Pancreas (tissue), 10 donors: ENCODE measurements at places on chromosomes 12 and 14. TPM values are rescaled to one million over a fixed set of nuclear protein-coding genes. Genes with fewer than 3 reads are reported as not detected.

DNA sequence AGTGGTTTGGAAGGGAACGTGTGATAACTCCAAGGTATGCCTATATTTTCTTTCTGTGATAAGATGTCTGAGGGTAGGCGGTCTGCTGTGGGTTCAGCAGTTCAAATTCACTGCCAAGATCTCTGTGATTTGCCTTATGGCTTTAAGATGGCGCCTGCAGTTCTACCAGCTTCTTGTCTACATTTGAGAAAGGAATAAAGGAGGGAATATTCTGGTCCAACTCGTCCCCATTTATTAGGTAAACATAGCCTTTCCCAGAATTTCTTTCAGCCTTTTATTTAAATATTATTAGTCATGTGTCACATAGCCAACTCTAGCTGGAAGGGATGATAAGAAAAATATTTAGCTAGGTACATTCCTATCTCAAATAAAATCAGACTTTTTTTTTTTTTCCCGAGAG, 48.8 kb downstream of the KCNJ8 start:
- DNase-seq = no peak

DNA sequence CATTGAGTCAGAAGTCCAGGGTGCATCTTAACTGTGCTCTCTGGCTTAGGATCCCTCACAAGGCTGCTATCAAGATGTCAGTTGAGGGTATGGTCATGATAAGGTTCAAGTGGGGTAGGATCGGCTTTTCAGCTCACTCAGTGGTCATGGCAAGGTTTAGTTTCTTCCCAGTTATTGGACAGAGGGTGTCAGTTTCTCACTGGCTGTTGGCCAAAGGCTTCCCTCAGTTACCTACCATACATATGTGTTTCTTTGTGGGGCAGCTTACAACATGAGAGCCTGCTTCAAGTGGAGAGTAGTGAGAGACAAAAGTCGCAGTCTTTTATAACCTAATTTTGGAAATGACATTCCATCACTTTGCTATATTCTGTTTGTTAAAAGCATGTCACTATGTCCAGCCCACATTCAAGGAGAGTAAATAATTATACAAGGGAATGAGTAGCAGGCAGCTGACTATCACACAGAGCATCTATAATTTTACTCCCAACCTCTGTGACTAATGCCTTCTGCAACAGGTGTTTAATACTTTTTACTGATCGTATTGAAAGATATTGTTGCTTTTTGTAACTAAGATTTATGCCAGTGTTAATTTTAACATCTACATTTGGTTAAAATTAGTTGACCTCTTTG, 572.8 kb upstream of the FBXO33 start:
- no peak for DNase-seq

- DNase-seq = no peak
Observed at GRCh38 chr14:22427771-22428231, 161.2 kb downstream of the DAD1 start.

DNA sequence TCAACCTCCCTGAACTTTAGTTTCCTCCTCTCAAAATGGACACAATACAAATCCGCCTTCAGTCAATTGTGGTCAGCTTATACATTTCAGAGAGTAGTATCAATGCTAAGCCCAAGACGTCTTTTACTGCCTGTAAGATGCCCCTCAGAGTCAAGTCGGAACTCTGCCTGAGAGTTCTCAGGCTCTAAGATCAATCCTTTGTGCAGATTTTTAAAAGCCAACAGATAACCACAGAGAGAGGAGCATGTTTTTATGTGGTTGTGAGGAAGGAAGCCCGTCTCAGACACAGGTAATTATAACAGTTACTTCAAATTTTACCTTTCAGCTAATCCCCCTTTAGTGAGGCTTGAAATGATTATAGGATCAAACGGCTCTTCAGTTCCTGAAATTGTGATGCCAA, 91.6 kb downstream of the HELB start:
- DNase-seq = no peak

The FLVCR2 gene
- 1.9 TPM for total RNA-seq

DNA sequence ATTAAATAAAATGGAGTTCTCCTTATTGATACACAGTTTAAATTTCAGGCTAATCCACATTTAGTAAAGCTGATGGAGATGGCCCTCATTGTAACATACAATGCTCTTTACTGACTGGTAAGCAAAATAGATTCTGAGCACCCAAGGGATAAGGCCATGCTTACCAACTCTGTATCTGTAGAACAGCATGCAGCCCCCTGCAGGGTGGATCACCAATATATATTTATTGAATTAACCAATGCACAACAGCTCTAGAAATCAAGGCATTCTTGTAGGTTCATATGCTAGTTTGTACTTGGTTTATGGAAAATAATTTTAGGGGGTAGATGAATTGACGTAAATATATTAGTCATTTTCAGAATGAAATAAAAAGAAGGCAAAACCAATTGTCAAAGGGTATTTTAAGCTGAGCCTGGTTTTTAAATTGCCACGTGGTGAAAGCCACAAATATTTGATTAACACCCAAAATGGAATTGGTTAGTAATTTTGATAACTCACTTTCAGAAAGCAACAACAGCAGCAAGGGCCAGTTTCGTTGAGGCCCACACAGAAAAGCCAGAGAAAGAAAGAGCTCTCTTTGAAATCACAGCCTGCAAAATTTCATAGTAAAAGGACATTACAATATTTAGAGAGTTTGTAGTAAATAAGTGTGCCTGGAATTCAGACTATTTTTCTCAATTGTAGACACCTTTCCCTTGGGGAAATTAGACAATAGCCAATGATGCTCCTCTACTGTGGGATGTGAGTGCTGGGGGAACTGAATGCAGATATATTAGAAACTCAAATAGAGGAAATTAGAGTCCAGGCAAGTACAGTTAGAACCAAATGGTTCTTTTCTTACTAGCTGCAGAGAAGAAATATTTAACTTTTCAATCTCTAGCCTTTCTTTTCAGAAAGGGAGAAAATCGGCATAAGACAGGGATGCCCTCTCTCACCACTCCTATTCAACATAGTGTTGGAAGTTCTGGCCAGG, 216.2 kb upstream of the ABCD2 start:
- DNase-seq = no peak

DNA sequence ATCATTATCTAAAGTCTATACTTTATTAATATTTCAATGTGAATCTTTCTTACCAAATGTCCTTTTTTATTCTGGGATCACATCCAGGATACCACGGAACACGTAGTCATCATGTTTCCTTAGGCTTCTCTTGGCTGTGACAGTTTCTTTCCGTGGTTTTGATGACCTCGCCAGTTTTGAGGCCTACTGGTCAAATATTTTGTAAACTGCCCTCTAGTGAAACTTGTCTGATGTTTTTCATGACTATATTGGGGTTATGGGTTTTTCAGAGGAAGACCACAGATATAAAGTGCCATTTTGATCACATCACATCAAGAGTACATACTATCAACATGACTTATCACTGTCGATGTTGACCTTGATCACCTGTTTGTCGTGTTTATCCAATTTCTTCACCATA, 14.1 kb upstream of the SERPINA6 start:
- no peak for DNase-seq

The PRPH gene
- total RNA-seq = 0.75 TPM

The HOXC12 gene
- not detected for total RNA-seq

The KDM5A gene
- 25.6 TPM for total RNA-seq

DNA sequence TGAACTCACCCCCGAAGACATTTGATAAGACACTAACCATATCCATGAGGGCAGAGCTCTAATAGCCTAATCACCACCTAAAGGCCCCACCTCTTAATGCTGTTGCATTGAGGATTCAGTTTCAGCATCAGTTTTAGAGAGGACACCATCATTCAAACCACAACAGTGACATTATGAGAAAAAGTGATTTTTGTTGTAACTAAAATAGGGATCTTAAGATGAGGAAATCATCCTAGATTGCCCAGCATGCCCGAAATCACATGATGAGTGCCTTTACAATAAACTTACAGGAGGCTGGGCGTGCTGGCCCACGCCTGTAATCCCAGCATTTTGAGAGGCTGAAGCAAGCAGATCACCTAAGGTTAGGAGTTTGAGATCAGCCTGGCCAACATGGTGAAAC, 9.7 kb upstream of the GLT1D1 start:
- DNase-seq = no peak

The ZC2HC1C gene
- 5.6 TPM for total RNA-seq

- DNase-seq = no peak
Observed at GRCh38 chr12:111197376-111197944, 171.4 kb downstream of the PHETA1 start.

GRCh38 chr14:105083926-105084685, 18.9 kb upstream of the GPR132 start:
- no peak for DNase-seq

GRCh38 chr14:43795600-43796228, 711.4 kb downstream of the FSCB start:
- DNase-seq = no peak

GRCh38 chr14:23439107-23439835, 3.8 kb upstream of the MYH7 start:
- no peak for DNase-seq

DNA sequence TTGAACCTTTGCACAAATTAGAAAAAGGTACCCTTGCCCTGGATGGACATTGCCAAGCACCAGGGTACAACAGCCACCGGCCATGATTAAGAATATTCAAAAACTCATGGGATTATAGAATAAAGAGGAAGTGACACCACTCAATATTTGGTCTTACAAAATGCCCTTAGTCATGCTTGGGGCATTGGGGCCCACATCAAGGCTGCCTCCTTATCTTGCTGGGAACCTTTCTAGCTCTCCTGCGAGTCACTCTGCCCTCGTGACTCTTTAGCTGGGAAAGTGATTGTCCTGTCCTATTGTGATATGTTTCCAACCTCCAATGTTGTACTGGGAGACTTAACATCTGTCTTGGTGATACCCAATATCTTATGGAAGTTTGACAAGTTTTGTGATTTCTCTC, 57.8 kb downstream of the GTF2A1 start:
- no peak for DNase-seq

DNA sequence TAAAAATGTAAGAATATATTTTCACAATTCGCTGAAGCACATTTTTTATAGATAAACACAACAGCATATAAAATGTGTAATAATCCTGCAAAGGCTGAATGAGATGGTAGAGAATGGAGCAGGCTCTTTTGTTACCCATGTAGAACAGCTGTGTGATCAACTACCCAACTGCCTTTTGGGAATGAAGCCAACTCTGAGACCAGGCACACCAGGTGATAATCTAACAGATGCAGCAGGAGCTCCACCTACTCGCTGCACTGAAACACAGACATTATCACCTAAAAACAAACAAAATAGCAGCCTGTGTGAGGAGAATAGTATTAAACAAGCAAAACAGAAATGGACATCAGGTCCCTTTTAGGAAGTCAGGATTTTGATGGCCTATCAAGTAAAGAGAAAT, 183.3 kb downstream of the CCDC59 start:
- no peak for DNase-seq

DNA sequence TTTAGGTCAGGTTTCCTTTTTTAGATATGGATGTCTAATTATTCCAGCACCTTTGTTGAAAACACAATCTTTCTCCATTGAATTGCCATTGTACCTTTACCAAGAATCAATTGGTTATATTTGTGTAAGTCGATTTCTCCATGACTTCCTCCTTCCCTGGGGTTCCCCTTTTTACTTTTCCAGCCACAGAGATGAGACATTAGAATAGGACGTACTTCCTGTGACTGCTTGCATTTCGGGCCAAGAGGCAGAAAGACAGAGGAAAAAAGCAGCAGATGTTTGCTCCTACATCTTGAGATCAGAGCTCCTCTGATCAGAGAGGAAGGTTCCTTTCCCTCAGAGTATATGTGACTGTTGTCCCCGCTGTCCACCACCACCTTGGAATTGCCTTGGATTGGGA, 453.7 kb upstream of the RGS6 start:
- no peak for DNase-seq

DNA sequence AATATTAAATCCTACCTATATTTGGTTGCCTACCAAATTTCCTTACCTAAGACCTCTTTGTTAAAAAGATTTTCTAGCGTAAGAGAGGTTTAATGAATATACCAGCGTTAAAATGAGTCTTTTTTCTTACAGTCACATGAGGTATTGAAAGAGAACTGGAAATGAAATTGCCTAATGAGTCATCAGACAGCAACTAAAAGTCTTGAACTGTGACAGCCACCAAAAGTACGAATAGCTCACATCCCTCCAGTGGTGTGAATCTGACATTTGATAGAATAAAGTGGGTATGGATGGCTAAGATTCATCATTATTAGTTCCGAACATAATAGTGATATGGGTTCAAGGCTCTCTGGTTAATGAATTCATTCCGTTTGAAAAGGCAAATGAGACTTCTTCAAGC, 1297.3 kb downstream of the AACS start:
- no peak for DNase-seq

GRCh38 chr12:75844049-75844770, 187.4 kb downstream of the PHLDA1 start:
- no peak for DNase-seq

GRCh38 chr12:43198608-43199007, 353.4 kb downstream of the ADAMTS20 start:
- no peak for DNase-seq

The OR4K2 gene
- total RNA-seq = not detected

- DNase-seq = no peak
Observed at GRCh38 chr12:89393551-89394121, 41.3 kb upstream of the DUSP6 start.

- no peak for DNase-seq
Observed at GRCh38 chr12:118271770-118272417, 100.8 kb downstream of the TAOK3 start.

GRCh38 chr14:63555572-63555971, 12.4 kb upstream of the PPP2R5E start:
- DNase-seq = no peak

DNA sequence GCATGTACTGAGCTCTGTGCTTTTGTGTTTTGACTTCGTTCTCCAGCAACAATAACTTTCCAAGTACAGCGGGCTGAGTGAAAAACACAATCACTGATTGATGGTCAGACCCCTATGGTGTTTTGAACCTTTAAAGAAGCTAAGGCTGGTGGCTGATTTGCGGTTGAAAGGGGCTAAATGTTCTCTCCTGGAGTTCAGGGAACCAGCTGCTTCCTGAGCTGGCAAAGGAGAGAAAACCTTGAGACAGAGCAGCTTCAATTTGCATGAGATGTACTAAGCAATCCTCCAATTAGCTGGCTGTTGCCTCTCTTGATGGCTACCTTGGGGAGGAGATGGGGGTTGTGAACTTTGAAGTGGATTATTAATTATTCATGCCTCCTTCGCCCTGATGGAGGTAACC, 546.7 kb upstream of the SEL1L start:
- DNase-seq = no peak

The ZFYVE21 gene
- 18.4 TPM for total RNA-seq

DNA sequence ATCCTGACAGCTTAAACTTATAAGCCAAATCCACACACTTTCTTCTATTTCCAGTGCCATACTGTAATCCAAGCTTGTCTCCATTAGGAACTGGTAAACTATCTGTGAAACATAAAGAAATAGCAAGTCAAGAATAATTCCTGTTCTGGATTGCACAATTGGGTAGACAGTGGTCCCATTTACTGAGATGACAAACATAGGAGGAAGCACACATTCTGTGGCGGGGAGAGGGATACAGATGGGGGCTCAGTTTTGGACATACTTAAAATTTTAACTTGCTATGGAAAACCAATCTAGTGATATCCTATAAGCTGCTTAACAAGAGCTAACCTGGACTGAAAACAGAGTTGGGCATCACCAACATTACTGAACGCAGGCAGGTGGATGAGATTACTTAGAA, 16.3 kb downstream of the MAP4K5 start:
- DNase-seq = no peak

The CCDC197 gene
- total RNA-seq = not detected

- DNase-seq = no peak
Observed at GRCh38 chr12:13241833-13242488, 45.4 kb downstream of the EMP1 start.
